NCI-H2107 (cell line): ENCODE measurements at places on chromosomes 4 and X.

- DNase-seq: no peak
Observed at GRCh38 chr4:2330091-2331042, 68.5 kb upstream of the MXD4 start.

- no peak for DNase-seq
Observed at GRCh38 chrX:14300376-14300775, 229.0 kb upstream of the GLRA2 start.

DNA sequence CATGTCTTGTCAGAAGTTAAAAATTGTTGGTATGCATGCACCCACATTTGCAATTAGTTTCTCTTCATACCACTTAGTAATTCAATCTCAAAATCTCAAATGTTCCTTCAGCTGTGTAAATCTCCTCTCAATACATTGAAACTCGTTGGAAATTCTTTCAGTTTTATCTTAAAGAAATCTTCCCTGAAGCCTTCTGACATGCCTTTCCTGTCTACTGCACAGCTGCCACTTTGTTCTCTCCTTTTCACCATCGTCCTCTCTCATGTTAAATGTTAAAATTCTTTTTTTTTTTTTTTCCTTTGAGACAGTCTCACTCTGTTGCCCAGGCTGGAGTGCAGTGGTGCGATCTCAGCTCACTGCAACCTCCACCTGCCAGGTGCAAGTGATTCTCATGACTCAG lies 30.9 kb downstream of the MCUB start:
- DNase-seq: no peak

DNA sequence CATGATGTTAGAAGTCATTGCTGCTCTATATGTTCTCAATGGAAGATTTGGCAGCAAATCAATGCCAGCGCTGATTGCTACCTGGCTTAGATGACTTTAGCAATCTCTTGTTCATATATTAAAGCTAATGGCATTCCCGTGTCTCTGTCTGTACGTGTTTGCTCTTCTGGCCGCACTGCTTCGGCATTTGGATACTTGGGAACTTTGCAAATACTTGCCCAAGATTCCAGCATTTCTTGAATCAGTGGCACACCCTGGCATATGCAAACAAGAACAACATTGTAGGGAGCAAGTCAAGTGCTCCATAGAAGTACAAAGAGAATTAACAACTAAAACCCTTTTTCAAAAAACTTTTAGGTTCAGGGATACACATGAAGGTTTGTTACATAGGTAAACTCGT lies 128.9 kb upstream of the TMEM164 start:
- DNase-seq: no peak

DNA sequence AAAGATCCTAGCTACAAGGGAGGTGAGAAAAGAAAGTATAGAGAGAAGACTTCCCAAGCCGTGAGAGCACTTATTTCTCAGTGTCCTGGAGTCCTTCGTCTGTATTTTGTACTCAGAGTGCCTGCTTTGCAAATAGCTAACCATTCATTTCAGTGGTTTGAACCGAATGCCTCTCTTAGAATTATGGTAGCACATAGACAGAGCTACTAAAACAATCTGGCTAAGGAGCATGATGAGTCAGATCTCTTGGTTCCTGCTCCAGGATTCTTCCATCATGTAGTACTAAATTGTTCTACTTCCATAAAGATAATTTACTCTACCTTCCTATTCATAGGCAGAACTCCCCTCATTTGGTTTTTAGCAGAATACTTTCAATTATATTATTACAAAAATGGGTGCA lies 946.6 kb downstream of the STIM2 start:
- DNase-seq: no peak

DNA sequence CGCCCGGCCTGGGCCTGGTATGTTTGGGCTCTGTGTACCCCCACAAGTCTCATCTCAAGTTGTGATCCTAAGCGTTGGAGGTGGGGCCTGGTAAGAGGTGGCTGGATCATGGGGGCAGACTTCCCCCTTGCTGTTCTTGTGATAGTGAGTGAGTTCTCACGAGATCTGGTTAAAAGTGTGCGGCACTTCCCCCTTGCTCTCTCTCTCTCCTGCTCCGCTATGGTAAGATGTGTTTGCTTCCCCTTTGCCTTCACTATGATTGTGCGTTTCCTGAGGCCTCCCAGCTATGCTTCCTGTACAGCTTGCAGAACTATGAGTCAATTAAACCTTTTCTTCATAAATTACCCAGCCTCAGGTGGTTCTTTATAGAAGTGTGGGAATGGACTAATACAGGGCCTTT lies 53.0 kb downstream of the CHST7 start:
- no peak for DNase-seq

DNA sequence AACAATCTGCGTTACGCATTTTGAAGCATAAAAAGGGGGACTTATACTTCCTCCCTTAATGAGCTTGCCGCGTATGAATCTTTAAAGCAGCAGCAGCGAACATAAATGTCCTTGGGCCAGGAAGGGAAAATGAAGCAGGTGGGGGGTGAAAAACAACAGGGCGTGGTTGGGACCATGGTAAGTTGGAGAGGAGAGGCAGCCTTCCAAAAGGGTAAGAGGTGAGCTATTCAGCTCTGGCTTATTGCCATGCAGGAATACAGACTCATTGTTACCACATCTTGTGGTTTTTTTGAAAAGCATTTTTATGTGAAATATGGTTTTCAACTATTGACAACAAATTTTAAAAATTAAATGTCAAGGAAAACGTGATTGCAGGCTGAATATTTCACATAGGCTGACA lies 710.7 kb upstream of the FAM241A start:
- no peak for DNase-seq

GRCh38 chrX:16659321-16659720 lies 9.4 kb downstream of the S100G start:
- no peak for DNase-seq

GRCh38 chr4:2742823-2743517 lies 13.2 kb downstream of the TNIP2 start:
- DNase-seq: no peak

DNA sequence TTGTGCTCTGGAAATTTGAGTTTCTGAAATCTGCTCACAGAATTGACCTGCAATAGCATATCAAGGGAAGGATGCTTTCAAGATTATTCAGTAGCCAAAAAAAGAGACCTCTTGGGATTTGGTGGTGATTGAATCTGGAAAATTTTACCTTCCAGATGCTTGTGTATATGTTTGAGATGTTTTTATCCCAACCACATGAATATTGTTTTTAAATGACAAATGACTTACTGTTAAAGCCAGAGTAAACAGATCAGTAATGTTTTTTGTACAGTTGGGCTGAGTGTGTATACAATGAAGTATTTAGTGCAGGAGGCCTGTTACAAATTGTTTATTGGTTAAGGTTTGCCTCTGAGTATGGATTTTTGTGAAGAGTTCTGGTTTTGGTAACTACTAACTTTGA lies 126.5 kb downstream of the CBR4 start:
- DNase-seq: no peak

DNA sequence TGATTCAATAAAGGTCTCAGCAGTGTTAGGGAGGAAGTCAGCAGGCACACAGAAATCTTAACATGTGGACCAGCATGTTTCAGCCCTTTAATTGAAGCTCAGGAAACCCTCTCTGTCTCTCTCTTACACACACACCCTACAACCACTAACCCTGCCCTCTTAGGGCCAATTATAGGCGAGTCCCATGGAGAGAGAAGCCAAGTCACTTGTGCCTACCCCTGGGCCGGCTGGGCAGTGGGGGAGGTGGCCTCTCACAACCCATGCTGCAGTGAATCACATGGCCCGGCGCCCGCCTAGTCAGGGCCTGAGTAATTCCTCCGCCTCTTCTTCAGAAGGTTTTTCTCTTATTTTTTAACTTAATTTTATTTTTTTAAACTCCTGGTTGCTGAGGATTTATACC lies 3.7 kb downstream of the FGD1 start:
- no peak for DNase-seq

DNA sequence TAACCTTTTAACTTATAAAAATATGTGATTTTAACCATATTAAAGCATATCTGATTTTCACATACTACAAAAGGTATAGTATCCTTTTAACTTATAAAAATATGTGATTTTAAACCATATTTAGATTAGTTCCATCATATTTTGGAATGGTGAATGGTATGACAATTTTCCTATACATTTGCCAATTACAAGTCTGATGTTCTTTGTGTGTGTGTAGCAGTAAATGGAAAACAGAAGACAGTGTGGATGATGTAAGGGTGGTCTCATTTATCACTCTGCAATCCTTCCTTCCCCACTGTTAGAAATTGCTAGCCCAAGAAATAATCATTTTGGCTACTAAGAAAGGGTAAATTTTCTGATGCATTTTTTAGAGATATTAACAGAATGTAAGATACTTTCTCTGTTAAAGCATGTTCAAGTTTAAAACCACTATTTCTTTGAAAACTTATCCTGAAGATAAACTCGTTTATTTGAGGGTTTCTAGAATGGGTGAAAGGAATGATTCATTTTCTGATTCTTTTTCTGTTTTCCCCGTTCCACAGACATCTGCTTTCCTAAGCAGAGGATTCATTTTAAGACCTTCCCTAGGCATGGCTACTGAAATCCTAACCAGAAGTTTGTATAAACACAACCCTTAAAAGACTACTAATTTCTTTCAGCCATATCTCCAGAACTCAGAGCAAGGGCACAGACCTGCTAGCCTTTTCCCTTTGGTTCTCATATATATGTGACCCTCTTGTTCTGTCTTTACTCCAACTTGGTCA lies 21.0 kb downstream of the NUDT6 start:
- DNase-seq: no peak

DNA sequence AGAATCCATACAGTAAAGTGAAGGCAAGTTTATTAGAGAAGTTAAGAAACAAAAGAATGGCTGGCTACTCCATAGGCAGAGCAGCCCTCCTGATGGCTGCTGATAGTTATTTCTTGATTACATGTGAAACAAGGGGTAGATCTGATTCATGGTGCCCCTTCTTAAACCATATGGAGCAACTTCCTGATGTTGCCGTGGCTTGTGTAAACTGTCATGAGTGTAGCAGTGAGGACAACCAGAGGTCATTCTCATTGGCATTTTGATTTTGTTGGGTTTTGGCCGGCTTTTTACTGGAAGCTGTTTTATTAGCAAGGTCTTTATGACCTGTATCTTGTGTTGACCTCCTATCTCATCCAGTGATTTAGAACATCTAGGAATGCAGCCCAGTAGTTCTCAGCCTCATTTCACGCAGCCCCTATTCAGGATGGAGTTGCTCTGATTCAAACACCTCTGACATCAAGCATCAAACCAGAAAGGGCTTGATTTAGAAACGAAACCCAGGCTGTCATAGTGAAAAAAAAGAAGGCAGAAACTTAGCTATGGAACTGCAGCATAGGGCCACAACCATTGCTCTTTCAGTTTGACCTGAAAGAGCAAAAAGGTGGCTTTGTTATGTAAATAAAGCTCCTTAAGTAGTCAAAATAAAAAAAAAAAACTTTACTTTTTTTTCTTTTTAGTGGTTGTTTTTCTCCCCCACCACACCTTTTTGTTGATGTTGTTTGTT lies 37.8 kb downstream of the SPCS3 start:
- no peak for DNase-seq

GRCh38 chrX:72313707-72314641 lies 8.3 kb upstream of the CITED1 start:
- DNase-seq: no peak

DNA sequence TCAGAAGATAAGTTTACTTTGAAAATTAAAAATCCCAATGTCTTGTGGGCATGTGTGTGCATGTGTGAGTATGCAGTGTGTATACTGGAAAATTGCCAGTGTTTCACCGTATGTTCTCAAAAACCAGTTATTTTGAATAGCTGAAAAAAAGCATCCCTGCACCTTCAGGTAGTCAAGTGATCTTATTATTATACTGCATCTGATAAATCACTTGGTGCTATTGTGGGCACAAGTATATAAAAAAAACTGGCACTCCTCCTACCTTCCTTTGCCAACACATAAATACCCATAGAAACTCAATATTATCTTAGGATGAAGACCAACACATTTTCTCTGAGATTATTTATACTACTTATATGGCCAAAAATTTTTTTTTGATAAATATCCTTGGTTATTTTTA lies 91.5 kb upstream of the MAP9 start:
- no peak for DNase-seq

DNA sequence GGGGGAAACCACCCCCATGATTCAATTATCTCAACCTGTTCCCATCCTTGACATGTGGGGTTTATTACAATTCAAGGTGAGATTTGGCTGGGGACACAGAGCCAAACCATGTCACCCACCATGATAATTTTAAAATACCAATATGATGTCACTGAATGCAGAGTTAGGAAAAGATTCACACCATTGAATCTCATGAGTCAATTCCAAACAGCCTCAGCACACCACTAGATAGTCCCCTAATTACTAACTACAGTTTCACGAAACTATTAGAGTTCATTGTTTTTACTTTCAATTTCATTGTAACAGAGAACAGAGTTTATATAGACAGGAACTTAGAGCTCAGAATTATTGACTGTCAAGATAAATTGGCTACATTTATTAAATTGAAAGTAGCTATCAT lies 410.2 kb downstream of the FAM47A start:
- no peak for DNase-seq

DNA sequence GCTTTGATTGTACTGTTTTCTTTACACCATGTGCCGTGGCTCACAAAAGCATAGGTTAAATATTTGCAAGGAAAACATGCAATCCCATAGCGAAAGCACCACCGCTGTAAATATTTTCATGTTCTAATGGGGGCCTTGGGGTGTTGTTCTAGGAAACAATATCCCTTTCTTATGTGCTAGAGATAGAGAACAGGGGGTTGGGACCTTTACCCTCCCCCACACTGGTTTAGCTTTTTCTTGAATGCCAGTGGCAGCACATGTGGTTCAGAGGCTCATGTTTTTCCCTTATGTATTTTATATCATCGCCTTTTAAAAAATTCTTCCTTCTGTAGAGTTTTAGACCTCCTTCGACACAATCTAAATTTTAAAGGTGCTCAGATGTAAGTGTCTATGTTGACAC lies 422.6 kb upstream of the TENM3 start:
- no peak for DNase-seq

GRCh38 chr4:82553020-82553419 lies 8.8 kb downstream of the TMEM150C start:
- no peak for DNase-seq

DNA sequence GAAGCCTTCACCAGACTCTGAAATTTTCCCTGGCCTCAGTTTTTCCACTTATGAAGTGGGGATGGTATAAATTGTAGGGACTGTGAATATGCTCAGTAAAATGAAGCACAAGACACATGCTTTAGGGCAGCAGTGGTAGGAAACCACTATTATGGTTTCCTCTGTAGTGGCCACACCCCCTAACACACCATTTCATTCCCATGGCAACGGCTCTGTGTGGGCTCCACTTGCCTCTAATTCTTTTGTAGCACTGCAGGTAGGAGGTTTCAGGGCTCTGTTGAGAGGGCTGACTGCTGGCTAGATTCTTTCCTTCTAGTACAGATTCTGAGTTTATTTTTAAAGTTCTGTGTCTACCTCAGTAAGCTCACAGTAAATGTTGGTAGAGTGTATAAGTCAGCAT lies 3.5 kb upstream of the VMA21 start:
- DNase-seq: no peak

GRCh38 chr4:40971338-40971737 lies 221.6 kb downstream of the NSUN7 start:
- DNase-seq: no peak

DNA sequence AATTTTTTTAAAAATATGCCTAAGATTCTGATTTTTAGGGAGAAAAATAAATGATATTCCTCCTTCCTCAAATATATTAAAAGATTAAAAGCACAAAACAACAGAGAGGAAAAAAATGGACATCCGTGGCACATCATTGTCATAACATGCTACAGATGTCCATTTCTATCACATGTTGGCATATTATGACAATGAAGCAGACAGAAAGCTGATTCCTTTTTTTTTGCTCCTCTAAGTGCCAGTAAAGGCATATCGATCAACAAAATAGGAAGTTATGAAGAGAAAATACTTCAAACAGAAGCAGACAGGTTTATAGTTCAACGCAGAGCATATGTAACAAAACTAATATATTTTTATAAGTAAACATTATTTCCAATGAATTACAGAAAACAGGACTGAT lies 11.2 kb downstream of the KLHL8 start:
- no peak for DNase-seq
